ENCODE measurements at places on chromosomes 13 and 19.

DNA sequence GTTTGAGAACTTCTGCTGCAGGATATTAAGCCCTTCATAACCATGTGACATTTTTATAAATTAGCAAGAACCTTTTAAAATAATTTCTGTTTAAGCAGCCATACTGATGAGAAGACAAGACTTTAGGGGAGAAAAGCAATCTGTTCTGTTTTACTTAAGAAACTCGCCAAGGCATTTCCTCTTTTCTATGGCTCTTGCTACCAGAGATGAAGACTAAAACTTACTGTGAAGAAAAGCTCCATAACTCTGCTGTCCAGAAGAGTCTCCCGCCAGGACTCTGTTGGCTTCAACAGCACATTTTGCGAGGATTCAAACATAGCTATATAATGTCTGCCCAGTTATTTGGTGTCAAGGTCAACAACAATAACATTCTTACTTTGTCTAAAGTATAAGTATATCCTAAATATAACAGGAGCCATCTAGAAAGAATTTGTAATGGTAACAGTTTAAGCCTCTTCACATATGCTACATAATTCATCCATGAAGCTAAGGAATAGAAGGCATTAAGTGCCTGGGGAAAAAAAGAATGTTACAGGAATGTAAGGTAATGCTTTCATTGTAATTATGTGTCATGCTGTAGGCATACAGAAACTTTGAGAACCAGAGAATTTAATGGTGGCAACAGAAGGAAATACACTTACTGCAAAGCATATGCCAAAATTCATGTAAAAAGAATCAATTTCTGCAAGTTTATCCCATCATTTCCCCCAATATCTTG lies 53.2 kb upstream of the EEF1AKMT1 start:
- peak; percentile 24 for DNase-seq

DNA sequence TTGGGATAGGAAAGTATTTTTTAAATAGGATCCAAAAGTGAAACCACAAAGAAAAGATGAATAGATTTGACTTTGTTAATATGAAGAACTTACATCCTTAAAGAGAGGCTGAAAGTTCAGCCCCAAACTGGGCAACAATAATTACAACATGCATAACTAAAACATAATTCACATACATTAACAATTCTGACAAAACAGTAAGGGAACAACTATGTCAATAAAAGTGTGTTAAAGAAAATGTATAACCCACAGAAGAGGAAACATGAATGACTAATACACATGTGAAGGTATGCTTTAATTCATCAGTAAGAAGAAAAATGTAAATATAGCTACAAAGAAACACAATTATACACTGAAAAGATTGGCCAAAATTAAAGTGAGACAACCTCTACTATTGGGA lies 1597.6 kb upstream of the MIR17HG start:
- DNase-seq: no peak

DNA sequence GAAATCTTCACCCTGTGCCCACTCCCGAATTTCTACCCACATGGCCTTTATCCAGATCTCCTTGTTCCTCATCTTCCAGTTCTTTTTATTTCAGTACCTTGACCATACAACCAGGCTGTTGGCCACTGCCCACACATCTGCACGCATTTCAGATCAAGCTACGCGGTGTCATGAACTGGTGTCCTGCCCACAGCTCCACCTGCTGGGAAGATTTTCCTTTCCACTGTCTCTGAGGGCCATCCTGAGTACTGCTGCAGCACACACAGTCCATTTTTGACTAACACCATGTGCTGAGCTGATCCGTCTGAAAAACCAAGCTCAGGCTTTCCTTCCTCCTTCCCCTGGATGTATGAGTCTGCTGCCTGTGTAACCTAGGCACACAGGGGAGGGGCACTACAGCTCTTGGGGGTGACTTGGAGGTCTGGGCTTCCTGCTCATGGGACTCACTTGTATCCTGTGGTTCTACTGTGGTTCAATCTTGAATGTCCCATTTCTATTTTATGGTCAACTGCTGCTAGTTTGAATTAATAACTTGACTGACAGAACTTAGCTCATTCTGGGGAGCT lies 71.9 kb downstream of the WASF3 start:
- DNase-seq: peak; percentile 40

DNA sequence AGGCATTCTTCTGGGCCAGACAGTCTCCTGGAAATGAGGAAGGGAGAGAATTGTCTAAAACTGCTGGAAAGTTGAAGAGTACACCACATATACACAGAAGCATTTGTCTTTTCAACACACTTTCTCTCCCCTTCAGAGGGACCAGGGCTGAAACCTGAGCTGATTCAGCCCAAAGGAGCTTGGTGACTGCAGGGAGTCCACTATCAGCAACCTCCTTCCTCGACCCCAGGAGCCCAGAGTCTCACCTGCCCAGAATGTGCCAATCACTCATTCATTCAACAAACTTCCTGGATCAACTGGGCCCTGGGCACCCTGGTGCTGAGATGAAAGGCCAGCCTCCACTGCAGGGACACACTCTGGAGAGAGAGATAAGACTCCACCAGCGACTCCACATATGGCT lies 128.9 kb upstream of the VSTM2B start:
- no peak for DNase-seq
